ENCODE measurements at places on chromosomes 12 and 14.

DNA sequence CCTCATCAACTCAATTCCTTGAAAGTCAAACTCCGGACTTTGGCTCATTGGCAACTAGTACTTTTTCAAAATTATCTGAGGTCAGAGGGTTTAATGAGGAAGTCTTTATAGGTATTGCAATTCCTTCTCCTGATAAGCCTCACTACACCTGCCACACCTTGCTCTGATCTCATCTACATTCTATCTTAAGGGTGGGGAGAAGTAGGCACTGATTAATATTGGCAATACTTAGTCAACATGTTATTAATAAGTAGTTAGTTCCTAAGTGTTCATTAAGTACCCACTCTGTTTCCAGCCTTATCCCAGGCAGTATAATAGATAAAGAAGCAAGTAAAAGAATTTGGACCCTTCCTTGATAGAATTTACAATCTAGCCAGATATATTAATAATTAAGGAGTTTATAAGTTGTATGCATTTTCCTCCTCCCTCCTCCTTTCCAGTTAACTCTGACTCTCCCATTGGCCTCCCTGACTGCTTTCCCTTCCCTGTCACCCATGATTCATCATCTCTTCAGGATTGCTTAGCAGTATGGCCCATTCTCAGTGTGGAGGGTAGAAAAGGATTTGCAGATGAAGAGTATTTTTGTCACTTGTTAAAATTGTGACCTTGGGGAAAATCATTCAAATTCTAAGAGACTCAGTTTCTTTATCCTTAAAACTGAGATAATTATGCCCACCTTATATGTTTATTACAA is 231.0 kb upstream of the ATP2B1 start:
- no peak for DNase-seq

DNA sequence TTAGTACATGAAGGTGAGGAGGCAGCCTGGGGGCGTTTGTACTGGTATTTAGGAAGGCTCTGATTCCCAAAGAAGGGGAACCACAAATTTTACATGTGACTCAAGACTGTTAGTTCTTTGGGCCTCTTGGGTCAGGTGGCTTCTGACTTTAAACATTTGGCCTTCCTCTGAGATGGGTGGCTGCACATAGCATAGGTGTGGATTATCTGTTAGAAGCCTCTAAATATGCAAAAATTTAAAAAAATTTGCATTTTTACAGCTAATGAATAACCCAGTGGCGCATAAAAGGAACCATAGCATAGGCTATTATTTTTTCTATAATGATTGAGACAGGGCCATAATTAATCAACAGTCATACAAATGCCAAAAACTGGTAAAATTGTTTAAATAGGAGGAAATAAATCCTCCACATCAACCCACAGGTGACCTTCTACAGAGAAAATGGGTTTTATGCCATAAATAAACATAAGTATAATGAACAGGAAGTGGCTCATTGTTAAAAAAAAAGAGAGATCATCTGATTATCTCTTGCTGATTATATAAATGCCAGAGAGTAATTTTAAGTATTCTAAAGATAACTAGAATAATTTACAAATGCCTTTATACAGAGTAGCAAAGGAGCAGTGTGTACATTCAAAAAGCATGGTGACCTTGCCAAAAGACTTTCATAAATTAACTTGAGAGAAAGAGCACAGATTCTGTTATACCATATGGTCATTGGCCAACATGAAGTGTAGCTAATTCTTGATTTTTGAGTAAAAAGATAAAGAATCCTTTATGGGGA is 284.2 kb upstream of the ATP2B1 start:
- DNase-seq, result no peak

DNA sequence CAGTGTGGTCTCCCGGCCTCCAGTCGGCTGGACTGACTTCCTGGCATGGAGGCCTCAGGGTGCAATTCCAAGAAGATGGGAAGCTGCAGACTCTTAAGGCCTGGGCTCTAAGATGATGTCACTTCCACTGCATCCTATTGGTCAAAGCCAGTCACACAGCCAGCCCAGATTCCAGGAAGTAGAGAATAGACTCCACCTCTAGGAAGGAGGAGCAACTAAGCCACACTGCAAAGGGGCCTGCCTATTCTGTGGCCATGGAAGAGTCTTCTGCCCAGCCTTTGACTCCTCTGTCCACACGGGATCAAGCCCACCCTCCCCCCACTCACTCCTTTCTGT is 103.9 kb upstream of the RFLNA start:
- no peak for DNase-seq

- DNase-seq, result peak; percentile 12
These were observed 277.9 kb downstream of the IPO8 start for GRCh38 chr12:30417697-30418231.

DNA sequence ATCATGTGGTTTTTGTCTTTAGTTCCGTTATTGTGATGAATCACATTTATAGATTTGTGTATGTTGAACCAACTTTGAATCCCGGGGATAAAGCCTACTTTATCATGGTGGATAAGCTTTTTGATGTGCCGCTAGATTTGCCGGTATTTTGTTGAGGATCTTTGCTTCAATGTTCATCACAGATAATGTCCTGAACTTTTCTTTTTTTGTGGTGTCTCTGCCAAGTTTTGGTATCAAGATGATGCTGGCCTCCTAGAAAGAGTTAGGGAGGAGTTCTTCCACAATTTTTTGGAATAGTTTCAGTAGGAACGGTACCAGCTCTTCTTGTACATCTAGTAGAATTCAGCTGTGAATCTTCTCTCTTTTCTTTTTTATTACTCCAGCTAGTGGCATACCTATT is 6.9 kb upstream of the KRT6B start:
- no peak for DNase-seq

DNA sequence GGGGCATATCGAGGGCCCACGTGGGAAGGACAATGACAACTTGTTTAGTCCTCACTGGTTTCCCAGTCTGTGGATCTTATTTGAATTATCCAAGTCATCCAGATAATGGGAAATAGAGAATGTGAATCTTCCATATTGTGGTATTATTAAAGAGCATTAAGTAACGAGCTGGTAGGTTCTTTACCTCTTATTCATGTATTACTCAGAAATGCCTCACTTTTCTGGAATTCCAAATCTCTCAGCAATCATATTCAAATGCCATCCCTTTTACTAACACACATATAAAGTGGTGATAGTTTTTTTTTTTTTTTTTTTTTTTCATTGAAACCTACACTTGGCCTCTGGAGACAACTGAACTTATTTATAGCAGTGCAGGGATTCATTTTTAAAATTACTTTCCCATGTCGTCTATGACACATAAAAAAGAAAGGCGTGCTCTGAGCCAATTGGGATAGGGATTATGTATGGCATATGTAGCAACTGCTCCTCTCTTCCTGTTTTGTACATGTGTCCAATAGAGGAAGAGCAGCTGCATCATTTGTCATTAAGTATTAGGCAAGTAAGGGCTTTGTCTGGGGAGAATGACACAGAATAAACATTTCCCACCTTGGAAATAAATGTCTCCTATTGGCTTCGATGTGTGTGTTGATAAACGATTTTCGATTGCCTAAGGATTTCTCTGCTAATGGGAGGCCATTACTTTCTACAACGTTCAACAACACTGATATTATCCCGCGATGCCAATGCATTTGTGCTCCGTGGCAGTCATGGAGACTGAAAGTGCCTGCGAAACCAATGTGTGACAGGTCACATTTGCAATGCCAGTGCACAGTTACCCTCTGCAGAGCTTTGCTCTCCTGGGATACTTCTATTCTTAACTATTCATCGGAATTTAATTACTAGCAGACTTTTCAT is 78.6 kb upstream of the IFNG-AS1 start:
- peak; percentile 79 for DNase-seq

DNA sequence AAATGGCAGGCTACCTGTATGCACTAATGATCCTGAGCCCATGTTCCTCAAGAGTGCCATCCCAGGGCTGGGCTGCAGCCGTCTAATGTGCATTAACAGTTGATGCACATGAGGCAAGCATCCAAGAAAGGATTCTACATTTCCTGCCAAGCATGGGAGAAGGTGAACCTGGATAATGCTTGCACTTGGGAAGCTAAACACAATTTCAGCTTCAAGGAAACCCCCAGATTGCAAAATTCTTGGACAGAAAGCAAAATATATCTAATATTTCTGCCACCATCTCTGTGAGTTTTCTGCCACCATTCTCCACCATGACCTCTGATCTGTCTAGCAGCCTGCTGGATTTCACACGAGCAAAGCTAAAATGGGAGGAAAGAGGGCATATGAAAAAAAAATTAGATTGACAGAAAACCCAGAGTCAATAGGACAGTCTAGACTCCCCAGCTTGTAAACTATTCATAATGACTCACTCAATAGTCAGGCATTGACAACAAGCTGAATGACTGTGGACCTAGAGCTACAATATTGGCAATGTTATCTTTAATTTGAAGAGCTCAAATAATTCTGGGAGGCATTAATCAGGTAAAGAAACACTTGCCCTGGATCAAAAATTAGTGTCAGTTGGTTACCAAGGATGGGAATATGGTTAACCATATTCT is 91.9 kb upstream of the BCL2L14 start:
- no peak for DNase-seq

DNA sequence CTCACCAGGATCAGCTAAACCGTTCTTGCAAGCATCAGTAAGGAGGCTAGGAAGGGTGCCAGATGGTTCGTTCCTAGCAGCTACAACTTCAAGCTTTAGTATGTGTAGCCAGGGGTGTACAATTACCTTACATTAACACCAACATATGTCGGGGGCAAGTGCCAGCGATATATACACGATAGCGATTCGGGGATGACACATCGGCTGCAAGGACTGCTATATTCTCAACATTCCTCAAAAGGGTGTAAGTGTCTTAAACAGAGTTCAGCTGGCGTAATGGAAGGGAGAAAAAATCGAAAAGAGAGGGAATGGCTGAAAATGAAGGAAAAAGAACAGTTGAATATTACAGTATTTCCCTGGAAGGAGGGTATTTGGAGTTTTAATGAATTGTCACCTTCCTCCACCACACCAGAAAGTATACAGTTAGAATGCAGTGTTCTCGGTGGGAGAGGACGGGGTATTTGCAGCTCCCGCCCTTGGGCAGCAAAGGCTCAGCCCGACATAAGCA is 545 bp downstream of the LIMA1 start:
- DNase-seq, result no peak

GRCh38 chr14:50822501-50823042 is 8.4 kb downstream of the NIN start:
- DNase-seq, result no peak

- no peak for DNase-seq
These were observed 21.7 kb downstream of the LIMA1 start for GRCh38 chr12:50261654-50262053.

GRCh38 chr14:101000711-101001250 is 97.3 kb upstream of the RTL1 start:
- DNase-seq, result no peak

GRCh38 chr12:6534945-6535696 is 804 bp downstream of the GAPDH start:
- DNase-seq, result no peak

GRCh38 chr12:116116650-116117424 is 160.7 kb downstream of the MED13L start:
- DNase-seq, result no peak
